Dorsolateral prefrontal cortex (tissue), 122 donors: ENCODE measurements at places on chromosomes 5 and 9.

GRCh38 chr5:180600554-180601041 lies 9.3 kb upstream of the SCGB3A1 start:
- no peak for DNase-seq

DNA sequence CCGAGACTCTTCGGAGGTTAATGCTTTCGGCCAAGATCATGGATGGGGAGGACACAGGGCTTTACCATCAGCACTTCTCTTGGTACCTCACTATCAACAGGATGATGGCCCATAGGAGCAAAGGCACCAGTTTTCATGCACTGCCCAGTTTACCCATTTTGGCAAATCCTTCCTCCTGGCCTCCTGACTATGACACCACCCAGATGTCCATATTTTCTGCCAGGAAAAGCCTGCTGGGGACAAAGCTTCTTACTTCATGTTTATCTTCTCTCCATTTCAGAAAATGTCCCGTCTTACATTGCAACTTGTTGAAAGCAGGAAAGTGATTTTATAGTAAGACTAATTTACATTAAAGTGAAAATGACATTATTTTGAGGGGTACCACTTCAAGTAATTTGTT lies 61.4 kb upstream of the GAS1 start:
- no peak for DNase-seq

- DNase-seq: no peak
Measured at GRCh38 chr5:80600943-80601693, 31.0 kb upstream of the ANKRD34B start.

DNA sequence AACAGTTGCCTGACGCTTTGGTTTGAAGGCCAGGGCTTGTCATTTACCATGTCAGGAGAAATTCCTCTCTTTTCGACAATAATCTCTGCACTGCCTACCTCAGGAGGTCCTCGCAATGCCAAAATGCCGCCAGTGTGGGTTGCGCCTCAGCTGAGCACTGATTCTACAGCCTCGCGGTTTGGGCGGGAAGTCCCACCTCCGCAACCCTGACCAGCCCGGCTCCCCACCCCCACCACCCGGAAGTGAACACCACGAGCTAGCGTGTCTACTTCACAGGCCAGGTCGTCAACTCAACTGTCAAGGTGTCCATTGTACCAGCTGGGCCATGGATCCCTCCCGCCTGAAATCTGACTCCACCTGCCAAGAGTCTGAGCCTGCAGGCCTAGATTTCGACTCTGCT lies at the start of gene TPD52L3:
TSS of gene TPD52L3 (plus strand) at position 273 of the 400 bp plus-strand sequence. CDS start 221 bp downstream, outside the sequence.
- DNase-seq: no peak

DNA sequence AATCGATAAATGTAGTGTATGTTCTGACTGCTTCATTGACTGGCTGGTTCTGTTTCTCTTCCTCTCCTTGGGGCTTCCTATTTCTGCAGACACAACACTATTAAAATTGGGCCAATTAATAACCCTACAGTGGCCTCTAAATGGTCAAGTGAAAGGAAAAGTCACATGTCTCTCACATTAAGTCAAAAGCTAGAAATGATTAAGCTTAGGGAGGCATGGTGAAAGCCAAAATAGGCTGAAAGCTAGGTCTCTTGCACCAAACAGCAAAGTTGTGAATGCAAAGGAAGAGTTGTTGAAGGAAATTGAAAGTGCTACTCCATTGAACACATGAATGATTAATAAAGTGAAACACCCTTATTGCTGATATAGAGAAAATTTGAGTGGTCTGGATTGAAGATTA lies 58.2 kb downstream of the CCNH start:
- DNase-seq: no peak

DNA sequence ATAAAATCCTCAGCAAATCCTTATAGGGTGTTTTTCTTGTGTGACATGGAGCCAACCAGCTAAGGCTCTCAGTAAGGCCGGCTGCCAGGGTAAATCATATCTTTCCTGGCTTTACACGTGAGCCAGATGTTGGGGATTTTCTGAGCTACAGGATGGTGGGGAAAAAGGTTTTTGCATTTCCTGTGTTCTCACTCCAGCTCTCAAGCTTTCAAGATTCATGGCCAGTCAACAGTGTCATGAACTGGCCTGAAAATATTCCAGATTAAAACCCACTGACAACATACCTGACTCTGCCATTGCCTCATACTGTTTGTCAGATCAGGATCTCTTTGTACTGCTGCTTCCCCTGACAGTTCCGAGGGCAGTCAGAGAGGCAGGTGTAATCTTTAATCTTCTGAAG lies 306.9 kb downstream of the GLIS3 start:
- no peak for DNase-seq

GRCh38 chr9:91972076-91972626 lies 22.1 kb upstream of the ROR2 start:
- no peak for DNase-seq

DNA sequence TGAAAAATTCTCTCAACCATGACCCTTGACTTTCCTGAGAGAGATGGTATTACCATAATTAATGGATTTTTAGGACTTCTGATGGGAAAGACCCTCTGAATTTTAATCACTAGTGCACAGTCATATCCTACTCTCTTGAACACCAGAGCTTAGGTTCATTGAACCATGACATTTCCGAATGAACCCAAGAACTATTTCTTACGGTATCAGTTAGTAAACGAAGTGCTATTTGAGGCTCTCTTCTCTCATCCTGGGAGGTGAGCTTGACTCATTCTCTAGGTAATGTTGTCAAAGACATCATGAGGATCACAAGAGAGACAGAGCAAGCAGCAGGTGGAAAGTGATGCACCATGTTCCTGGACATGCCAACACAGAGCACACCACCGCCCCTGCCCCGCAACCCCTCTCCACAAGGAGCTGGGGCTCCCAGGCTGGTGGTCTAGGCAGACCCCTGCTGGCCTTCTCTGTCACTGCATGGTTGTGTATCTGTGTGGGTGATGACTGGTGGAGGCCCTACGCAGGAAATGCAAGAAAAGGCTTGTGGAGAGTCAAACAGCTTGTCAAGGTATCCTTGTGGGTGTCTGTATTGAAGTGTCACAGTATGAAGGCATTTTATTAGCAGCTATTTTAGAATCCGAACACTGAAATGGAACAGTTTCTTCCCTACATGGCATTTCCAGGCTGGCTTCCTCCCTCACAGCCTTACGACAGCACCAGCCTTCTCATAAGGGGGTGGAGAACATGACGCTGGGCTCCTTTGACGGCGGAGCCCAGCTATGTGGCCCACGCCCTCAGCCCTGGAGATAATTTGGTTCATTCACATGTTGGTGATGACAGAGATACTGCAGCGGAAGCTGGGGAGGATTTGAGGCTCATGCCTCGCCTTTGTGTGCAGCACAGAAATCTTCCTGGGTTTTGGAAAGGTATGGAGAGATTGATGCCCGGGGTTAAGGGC lies 297.6 kb downstream of the NTRK2 start:
- DNase-seq: peak; percentile 68

- no peak for DNase-seq
Measured at GRCh38 chr9:89781838-89782540, 177.2 kb downstream of the GADD45G start.

- no peak for DNase-seq
Measured at GRCh38 chr5:38455796-38456330, 100.6 kb downstream of the LIFR start.

DNA sequence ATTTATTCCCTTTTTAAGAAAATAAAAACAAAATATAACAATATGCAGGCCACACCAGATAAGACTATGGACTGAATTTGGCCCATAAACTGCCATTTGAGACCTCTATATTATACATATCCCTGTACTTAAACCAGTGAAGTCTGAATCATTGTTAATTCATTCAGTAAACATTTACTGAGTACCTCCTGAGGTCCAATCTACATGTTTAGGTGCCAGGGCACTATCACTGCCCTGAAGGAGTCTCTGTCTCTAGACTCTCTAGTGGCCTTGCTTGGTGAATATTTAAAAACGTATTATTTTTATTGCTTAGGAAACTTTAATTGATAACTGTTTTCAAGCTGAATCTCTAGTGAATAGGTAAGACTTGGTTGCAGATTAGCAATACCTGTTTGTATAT lies 74.7 kb upstream of the ELL2 start:
- no peak for DNase-seq

DNA sequence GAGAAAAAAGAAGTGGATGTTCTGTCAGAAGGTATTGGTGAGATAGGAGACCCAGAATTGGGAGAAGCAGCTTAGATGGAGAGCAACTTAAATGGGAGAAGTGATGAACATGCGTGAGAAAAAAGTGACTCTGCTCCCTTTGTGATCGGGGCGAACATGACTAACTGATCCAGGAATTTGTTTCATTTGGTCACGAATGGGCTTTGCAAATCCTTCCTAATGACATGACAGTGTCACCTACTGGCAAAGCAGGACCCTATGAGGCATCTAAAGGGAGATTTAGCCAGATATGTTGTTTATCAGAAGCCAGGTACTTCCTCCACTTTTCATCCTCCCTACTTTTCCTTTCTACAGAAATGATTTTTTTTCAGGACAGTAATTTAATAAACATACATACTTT lies 787.4 kb upstream of the RGMB start:
- DNase-seq: no peak

DNA sequence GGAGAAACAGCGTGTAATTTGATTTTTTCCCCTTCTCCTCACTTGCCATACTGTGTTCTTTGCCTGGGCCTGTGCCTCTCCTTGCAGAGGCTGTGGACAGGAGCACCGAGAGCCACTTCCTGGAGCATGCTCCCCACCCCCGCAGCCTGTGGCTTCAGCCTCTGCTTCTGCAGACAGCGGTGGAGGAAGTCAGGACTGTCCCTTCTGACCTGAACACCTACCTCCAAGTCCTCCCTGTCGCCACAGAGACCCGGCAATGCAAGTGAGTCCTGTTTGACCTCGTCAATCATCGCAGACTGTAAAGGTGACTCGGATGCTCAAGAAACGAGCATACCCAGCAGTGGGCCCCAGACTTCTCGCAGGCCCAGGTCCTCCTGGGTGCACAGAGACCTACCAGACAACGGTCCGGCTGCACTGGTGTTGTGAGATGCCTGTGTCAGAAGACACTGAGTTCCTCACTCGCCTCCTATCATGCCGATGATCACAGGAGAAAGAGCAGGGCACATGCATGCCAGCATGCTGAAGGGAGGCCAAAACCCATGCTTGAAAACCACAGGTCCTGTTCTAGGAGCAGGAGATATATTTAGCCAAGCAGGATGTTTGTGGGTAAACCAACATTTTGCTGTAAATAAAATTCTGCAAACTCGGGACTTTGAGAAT lies 198.8 kb downstream of the AUH start:
- DNase-seq: no peak

DNA sequence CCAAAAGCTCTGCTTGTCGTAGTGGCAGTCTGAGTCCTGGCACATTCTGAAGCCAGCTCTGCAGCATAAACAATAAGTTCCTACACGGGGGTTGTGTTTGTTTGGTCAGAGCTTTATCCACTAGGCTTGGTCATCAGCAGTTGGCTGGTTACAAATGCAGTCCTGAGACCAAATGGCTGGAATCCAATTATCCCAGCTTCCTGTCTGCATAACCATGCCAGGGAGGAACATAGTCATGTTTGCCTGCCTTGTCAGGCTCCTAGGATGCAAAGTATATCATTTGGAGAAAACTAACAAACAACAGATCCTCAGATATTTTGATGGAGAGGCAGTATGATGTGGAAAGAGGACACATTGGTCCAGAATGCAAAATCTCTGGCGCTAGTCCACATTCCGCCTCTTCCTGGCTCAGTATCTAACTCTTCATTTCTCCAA lies 85.8 kb downstream of the FBXO38 start:
- DNase-seq: peak; percentile 59

DNA sequence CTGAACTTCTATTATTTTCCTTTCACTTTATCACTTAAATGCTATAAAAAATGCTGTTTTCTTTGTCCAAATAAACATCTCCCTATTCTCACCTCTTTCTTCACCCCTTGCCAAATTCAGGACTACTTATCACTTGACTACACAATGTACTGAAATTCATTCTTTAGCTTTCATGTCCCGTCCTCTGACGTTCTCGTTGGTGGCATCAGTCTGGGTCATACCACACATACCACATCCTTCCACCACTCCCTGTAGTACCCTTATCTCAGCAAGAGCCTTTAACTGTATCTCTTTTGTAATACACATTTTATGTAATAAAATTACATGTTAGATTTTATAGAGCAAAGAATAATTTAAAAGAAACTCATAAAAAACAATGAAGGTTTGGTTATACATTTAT lies 231.1 kb upstream of the PAPPA start:
- no peak for DNase-seq

- no peak for DNase-seq
Measured at GRCh38 chr9:90261698-90262097, 380.9 kb downstream of the DIRAS2 start.

DNA sequence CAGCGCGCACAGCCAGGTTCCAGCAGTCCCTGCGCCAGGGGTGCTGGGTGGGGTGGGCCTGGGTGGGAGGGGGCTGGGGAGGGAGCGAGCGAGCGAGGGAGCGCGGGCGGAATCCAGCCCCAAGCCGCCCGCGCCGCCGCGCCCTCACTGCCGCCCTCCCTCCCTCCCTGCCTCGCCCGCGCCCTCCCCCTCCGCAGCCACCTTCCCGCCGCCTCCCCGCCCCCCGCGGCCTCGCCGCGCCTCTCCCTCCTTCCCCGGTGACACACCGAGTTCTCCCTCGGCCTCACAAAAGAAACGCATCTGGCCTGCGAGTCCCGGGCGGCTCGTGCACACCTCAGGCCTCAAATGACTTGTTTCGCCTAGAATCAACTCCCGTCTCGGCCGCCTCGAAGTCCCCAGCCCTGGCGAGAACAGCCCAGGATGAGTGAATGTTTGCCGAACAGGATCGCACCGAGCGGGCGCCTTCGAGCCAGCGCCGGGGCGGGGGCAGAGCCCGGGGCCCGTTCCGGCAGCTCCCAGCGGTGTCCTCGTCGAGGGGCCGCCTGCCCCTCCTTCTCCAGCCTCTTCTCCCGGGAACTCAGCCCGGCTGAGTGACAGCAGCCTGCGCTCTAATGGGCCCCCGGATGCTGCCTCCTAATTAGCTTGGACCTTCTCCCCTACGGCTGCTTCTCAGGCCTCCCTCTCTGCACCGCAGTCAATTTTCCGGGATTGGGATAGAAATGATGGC lies 371 bp upstream of the PITX1 start:
- no peak for DNase-seq

DNA sequence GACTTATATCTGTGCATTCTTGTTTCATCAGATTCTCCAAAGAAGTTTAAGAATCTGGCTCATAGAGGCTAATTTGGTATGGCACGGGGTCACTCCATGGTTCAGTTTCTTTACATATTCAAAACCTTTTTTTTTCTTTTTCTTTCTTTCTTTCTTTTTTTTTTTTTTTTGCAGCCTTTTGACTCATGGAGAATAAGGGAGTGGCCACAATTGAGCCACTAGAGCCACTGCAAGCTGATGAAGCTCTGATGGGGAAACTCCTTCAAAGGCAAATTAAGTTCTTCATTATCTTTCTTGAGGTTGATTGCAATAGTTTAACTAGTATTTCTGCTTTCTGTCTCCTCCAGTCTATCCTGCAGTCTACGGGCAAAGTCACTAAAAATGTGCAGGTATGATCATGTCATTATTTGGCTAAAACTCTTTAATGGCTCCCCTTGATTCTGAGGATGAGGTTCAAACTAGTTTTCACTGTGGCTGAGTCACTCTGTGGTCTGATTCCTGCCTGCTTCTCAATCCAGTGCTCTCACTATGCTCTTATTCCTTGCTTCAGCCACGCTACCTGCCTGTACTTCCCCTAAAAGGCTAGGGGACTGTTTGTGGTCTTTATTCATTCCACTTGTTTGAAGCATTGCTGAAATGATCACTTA lies 93.5 kb upstream of the RIOK2 start:
- DNase-seq: no peak
